Gastroesophageal sphincter (tissue), 4 donors: ENCODE measurements at places on chromosomes 3 and 15.

DNA sequence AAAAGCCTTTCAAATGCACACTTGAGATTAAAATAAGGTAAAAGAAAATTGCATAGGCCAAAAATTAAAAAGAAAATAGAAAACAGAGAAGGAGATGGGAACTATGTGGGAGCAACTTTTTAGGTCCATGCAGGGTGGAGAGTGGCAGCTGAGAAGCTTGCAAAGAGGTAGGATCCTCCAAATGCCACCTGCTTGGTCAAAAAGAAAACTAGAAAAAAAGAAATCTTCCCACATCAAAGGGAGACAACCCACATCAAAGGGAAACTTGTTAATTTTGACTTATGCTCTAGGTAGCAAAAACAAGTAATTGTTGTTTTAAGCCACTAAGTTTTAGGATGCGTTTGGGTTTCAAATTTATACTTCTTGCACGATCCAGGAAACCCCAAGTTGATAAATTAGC, 342.9 kb downstream of the IL20RB start:
- no peak for ATAC-seq

DNA sequence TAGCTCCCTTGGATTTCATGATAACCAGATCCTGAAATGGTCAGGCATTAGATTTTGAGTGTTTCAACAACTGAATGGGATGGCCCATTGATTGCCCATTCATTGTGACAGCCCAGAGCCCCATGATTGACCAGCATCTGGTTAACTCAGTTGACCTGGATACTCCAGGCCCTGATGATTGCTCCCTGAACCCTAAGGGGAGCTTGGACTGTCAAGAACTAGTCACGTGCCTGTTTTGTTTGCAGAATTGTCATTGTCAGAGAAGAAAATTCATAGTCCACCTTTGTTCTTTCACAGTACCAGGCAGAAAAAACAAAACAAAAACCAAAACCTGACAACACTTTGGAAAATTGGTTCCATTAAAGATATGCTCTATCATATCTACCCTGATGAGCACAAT, 241.3 kb upstream of the ONECUT1 start:
- ATAC-seq = no peak

DNA sequence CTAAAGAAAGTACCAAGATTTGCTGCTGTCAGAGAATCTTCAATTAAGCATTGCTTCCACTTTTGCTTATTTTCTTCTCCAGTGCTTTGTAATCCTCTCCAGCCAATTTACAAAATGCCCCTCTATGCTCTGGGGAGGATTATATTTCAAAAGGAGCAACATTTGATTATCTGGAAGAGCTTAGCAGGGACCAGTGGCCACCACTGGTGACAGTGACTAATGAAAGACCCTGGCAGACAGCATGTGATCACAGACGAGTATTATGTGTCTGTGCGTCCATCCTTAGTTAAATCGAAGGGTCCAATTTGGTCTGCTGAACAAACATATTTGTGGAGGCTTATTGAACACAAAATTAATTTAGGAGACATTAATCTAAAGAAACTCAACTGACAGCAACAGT, 152.6 kb downstream of the ZNF621 start:
- ATAC-seq = no peak

DNA sequence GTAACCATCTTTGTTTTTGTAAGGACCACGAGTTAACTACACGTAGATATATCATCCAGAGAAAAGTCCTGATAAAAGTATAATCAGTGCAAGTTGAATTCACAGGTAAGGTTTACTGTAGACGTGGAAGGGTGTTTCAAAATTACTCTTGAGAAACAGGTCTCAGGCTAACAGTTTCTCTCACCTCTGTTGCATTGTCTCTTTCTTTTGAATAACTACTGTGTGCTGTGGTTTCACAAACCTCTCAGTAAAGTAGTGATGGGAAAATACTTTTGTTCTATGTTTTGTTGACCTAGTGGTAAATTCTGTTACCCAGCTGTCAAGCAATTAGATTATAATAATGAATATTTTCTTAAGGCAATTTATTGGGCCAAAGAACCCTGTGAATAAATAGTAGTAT, 75.2 kb downstream of the RBMS3 start:
- no peak for ATAC-seq

- ATAC-seq = peak; percentile 13
Measured at GRCh38 chr3:128074851-128075521, 22.7 kb downstream of the SEC61A1 start.

GRCh38 chr3:42256135-42256819, 9.7 kb downstream of the CCK start:
- ATAC-seq = no peak

- no peak for ATAC-seq
Measured at GRCh38 chr15:64232400-64232799, 69.6 kb upstream of the PPIB start.

GRCh38 chr3:37712918-37713817, 148.5 kb upstream of the CTDSPL start:
- ATAC-seq = peak; percentile 43

- ATAC-seq = no peak
Measured at GRCh38 chr15:95132774-95133173, 901.4 kb downstream of the MCTP2 start.
